ENCODE measurements at places on chromosomes 4 and X. TPM values are rescaled to one million over a fixed set of nuclear protein-coding genes. Genes with fewer than 3 reads are reported as not detected.

HMX1 gene
- total RNA-seq: 7.5 TPM

GRCh38 chrX:7073336-7073735 lies 74.2 kb upstream of the STS start:
- DNase-seq: no peak

NXF2B gene
- total RNA-seq: not detected

DNA sequence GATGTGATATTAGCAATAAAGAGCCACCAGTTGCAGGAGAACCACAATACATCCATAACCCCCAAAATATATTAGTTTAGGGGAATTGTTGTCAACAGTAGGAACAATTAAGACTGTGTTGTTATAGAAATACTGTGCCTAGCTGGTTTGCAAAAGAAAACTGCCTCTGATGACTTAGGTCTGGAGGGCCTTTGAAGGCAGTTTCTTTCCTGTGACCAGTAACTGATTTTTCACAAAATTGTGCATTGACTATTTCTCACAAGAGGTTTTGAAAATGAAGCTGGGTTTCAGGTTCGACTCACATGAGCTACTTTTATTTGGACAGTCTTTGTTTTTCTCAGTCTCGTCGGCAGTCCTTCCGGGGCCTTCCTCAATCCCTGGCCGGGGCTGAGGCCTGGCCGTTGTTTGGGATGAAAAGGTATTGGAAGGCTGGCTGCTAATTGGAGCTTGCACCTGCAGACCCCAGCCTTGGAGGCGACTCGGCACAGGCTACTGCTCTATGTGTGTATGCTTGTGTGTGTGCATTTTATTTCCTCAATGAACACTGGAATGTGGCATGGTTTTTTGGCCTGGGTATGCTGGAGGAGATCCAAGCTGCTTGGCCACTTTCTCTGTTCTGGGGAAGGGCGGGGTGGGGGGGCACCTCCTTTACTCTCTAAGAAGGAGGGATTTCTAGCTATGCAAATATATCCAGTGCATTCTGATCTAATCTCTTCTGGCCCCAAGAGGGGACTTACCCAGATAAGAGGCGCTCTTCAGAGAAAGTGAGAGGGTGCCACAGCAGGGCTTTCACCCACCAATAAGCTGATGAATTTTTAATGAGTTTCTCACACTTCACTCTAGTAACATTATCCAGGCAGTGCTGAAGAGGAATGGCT lies 49.5 kb upstream of the LNX1 start:
- DNase-seq: peak; percentile 37

GRCh38 chr4:188008377-188008776 lies 12.8 kb downstream of the ZFP42 start:
- DNase-seq: peak; percentile 62

DNA sequence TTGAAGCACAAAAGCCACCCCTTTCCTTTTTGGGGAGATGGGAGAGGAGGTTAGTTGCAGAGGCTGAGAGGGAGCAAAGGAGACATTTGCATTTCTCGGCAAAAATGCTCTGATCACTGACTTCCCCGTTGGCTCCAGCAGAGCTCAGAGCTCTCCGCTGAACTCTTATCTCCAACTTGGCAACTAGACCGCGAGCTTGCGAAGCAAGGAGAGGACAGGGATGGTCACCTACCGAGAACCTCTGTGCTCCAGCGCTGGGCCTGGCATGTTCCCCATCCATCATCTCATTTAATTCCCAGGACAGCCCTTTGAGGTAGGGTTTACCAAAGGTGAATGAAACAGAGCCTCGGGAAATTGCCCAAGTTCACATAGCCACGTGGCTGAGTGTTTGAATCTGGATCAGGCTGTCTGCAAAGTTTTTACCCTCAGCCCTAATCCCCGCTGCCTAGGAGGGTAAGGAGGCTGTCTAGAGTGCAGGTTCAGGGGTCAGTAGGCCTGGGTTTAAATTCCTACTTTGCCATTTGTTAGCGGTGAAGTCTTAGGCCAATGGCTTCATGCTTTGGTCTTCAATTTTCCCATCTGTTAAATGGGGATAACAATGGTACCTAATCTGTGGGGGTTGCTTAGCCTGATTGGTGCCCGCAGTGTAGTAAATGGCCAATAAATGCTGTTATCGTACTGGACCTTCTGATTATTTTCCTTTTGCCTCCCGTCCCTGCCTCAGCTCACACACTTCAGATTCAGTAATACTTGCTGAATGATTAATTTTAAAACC lies 3.8 kb upstream of the CITED1 start:
- DNase-seq: no peak

DNA sequence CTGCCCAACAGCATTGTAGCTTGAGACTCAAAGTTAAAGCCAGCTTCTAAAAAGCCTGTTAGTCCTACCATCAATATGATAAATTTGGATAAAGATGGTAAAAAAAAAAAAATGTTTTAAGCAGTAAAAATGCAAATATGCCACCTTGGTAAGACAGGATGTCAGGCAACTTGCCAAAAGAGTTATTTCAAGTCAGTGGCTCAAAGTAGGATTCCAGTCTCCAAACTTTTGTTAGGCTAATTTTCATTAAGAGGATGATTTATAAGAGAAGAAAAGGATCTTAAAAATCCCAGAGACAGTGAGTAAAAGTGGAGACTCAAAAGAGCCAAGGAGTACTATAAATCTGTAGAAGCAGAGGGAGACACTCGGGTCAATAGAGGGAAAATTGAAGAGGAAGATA lies 47.5 kb downstream of the GASK1B start:
- no peak for DNase-seq

GRCh38 chr4:102678695-102679335 lies 82.0 kb downstream of the MANBA start:
- no peak for DNase-seq

DNA sequence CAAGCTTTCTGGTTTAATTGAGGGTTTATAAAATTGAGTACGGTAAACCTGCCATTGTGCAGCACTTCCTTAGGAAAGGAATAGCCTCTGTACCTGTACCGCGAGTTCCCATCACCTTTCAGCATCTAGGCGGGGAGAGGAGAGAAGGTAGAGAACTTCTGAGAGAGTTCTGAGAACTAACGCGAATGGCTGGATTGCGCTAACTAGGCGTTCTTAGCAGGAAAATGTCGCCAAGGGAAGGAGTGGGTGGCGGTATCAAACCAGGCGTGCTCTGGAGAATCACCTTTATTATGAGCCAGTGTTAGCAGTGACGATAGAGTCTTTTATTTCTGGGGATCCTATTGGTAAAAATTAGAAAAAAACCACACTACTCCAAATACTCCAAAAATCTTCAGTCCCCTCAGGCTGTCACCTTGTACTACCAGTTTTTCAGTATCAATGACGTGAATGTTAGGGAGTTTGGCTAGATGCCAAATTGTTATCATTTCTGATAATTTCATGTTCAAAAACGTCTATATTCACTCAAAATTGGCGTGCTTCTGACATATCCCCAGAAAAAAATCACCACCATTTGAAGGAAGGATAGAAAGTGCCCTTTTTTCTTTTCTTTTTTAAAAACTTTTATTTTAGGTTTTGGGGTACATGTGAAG lies 1.4 kb downstream of the UGT8 start:
- DNase-seq: no peak

DNA sequence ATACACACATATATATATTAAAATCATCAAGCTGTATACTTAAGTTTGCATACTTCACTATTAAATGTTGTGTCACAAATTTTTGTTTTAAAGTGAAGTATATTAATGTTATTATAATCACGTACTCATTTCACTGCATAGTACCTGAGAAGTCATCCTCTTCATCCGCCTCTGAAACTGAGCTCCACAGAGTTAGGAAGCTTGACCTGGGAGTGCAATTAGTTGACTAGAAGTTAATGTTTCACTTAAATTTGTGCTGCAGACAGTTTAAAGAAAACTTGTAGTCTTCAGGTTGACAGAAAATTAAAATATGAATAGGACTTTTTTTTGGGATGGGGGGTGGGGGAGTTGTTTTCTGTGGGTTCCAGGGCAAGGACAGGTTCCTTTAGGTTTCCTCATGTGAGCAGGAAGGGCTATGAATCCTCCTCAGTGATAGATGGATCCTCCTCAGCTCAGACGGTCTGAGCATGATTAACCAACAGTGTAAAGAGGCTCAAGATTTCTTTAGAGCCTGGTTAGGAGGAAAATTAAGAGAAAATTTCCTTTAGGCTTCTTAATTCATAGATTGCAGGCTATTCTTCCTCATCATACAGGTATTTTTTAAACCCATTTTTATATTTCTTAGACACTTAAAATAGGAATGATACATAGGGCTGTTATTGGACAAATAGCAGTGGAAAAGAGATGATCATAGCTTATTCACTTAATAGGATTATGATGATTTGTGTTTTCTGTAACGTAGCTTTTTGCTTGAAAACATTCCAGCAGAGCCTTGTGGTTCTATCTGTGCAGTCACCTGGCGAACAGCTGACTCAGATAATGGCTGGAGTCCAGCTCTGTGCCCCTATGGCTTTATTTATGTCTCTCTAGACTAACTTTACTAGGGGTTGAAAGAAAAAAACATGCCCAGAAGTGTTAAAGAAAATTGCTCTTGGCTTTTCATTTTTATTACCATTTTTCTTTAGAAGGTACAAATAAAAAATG lies 102.7 kb downstream of the SLC4A4 start:
- DNase-seq: no peak

DNA sequence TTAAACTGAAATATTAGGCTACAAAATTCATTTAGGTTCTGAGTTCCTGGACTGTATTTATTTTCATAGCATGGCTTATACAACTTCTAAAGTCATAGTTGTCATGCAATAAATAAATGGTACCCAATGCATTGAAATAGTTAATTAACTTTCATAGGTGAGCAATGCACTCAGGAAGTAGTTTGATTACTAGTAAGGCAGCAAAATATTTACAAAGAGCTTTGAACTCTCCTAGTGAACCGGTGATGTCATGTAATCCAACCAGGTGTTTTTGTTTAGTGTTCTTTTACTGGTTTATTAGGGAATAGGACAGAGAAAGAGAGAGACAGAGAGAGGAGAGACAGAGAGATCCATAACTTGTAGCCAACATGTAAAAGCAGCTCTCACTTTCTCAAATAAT lies 228.6 kb upstream of the CTSO start:
- DNase-seq: no peak

RP2 gene
- 6.3 TPM for total RNA-seq

- no peak for DNase-seq
Observed at GRCh38 chr4:6443035-6444023, 29.1 kb downstream of the PPP2R2C start.

PNMA5 gene
- total RNA-seq: not detected

DNA sequence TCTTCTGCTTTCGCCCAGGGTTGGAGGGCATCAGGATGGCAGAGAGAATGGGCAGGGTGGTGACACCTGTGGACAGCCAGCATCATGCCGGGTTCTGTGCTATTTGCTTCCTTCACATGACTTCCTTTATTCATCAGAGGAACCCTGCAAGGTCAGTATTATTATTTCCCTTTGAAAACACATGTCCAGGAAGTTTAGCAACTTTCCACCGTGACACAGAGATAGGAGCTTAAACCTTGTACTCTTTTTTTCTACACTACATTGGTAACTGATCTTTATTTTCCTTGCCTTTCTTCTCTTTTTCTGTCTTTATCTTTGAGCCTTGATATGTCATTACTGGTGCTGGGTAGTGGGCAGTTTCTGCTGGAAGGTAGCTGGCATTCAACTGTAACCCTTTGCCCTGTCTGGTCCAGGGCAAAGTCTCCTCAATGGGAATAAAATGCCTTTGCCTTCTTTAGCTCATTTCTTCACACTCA lies 5.0 kb upstream of the MGST2 start:
- DNase-seq: no peak

DNA sequence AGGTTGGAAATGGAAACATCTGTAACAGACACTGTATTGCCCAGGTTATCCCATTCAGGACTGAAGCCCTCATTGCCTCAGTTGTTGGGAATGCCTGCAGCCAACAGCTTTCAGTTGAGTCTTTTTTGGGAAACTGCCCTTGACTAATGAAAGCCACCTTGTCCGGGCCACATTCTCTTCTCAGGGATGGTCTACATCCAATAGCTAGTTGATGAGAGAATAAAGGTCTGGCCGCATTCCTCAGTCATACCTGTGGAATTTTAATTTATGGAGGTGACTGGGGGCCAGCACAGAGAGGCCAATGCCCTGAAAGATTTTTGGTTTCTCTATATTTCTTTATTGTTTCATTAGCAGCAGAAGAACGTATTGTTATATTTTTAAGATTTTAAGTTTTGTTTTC lies 147.6 kb upstream of the MSX1 start:
- DNase-seq: no peak

GRCh38 chr4:1026115-1026514 lies 14.7 kb downstream of the FGFRL1 start:
- DNase-seq: no peak

DNA sequence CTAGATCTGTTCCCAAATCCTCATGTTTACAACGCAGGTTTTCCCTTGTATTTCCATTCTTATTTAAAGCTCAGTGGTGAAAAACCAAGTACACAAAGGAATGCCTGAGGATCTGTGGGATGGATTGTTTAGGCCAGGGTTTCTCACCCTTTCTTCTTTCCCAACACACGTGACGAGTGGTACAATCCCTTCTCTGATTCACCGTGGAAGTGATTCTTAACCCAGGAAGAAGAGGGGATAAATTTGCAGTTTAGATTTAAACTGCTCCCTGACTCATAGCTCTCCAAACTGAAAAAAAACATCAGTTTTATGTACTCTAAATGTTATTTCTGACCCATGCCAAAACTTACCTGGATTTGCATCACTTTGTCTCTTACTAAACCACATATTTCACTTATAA lies 17.0 kb downstream of the PAQR3 start:
- DNase-seq: no peak

CCSER1 gene
- not detected for total RNA-seq

GRCh38 chrX:110188701-110189558 lies 129.0 kb downstream of the AMMECR1 start:
- peak; percentile 24 for DNase-seq

DNA sequence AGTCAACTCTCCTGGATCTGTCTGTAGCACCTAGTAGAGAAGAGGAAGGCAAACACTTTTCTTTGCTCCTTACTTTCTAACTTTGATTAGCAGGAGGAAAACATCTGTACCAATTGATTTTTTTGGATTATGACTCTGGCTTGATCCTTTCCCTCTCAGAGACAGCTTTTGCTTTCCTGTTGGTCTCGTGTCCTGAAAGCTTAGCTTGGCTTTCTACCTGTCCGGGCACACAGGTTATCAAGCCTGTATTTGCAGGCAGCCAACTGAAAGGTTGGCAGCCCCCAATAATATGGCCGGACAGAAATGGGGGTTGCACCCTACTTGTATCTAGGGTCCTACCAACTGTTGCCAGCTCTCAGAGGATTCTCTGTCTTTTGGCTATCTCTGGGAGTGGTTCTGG lies 43.1 kb upstream of the LAMP2 start:
- DNase-seq: no peak

All from MG63 (cell line).